ENCODE measurements at places on chromosomes 12 and 14.

DNA sequence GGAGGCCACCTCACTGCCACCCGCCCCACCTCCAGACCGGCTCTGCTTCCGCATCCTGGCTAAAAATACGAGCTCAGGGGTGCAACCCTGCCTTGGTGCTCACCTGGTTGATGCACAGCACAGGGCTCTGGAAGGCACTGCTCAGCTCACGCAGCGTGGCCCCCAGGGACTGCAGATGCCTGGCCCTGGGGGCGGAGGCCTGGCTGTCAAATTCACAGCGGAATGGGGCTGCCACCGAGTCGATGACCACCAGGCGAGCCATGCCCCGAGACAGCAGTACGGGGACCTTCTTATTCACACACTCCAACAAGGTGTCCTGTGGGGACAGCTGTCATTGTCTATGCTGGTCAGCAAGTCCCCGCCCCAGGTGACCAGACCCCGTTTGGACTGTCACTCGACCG, 16.0 kb downstream of the XRCC3 start:
- no peak for DNase-seq

DNA sequence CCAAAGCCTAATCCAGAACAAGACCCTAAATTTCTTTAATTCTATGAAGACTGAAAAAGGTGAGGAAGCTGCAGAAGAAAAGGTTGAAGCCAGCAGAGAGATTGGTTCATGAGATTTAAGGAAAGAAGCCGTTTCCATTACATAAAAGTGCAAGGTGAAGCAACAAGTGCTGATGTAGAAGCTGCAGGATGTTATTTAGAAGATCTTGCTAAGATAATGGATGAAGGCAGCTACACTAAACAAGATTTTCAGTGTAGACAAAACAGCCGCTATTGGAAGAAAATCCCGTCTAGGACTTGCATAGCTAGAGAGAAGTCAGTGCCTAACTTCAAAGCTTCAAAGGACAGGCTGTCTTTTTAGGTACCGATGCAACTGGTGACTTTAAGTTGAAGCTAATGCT, 65.4 kb upstream of the AMIGO2 start:
- no peak for DNase-seq

GRCh38 chr12:88922816-88923215, 342.5 kb upstream of the KITLG start:
- no peak for DNase-seq

- no peak for DNase-seq
Measured at GRCh38 chr12:76402259-76402658, 54.0 kb upstream of the BBS10 start.

DNA sequence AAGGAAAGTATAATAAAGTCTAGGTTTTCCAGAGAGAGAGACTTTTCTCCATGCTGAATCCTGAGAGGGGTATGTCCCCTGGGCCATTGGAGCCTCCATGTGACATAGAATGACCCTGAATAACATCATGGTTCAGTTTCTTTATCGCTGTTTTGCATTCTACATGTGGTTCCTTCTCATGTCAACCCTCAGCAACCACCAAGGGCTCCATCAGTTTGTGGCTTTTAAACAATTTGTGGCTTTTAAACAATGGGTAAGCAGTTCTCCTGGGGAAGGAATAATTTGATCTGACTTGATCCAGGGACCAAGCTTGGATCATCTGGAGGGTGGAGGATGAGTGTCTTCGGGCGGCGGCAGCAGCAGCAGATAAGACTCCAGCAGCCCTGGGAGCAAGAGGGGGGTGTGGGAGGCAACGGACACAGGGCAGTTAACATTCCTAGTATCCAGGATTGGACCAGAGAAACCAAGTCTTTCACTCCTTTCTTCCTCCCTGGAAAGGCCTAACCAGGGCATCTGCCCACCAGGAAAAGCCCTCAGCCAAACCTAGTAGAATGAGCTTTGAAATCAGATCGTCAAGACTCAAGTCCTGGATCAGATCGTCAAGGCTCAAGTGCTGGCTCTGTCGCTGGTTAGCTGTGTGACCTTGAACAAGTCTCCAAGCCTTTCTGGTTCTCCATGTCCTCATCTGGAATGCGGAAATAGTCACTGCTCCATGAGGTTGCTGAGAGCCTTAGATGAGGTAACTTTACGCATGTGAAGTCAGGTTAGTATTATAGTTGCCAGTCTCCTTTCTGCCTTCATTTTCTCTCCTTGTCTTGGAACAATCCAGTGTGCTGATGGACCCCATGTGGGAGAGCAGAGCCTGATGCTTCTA, 27.8 kb upstream of the FAM222A start:
- no peak for DNase-seq

- no peak for DNase-seq
Measured at GRCh38 chr12:125518074-125518473, 452.8 kb downstream of the AACS start.

DNA sequence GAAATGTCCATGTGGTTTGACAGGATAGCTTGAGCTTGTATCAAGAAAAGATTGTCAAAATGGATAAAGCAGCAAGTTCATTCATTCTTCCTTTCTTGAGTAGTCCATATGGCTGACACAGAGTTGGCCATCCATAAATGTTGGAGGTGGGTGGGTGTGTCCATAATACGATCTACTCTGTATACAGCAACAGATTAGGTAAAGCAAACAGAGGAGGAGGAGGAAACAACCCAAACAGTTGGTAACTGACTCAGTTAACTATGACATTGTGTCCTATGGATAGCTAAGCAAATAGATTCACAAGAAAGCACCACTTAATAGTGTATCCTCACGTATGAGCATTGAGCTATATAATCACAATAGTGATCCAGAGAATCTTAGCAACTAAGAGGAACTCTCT, 144.0 kb downstream of the EGLN3 start:
- DNase-seq, result no peak

- no peak for DNase-seq
Measured at GRCh38 chr12:16608946-16609539, 3.1 kb upstream of the LMO3 start.

DNA sequence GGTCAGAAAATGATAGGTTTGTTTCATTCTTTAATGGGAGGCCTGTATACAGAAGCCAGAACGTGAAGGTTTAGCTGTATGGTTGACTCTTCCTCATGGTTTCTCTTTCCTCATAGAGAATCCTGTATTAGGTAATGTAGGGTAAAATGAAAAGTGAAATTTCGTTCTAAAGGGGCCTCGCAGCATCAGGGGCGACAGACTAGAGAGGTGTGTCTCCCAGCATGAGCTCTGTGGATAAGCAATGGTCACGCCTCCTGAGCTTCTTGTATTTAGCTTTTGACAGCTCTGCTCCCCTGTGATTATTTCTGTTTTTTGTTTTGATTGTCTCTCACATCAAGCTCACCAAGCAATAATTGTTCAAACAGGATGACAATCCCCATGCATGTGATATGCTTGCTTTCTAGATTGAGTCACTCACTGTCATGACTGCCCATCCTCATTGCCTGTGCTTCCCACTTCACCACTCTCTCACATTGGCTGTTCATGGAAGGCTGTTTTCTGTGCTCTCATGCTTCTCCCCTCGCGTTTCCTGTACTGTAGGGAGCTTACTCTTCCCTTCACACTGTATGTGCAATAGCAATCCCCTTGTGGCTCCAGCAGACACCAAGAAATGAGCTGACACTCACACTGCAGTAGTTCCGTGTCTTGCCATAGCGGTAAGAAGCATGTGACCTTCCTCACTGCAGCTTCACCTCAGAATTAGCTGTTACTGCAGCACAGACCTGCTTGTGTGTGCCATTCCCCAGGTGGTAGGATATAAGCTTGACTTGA, 44.0 kb downstream of the RAD52 start:
- DNase-seq, result no peak

DNA sequence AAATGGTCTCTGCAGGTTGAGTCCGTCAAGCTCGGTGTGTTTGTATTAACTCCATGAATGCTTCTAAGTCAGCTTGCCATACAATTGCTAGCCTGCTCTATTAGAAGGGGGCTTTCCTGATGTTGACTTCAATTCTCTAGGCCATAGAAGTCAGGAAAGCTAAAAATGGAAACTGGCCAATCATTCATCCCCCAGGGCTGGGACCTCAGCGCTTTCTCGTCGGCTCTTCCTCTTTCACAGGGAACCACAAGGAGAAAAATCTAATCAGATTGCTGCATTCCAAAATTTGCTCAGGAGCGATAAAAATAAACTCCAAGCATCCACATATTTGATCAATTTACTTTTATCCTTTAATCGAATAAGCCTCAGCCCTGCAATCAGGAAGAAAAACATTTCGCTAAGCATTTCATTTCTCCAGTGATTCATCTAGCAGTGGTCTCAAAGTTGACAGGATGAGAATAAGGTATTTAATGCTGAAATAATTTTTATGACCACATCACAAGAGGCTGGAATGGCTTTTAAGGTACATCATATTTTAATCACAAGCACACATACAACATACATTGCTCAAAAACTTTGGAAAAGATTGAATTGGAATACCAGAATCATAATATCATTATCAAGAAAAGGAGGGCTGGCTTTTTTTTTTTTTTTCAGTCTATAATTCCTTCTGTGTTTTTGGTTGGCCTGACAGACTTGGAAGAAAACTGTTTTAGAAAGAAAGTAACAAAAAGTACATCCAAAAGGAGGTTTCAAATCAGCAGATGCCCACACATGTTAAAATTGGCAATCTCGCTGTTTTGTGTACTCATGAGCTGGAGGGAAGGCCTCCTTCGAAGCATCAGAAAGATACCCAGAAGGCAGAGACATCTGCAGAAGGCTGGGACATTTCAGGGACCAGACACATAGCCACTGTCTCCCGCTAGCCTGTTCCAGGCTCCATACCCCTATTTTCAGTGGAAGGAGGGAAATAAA, 316.3 kb downstream of the NUAK1 start:
- DNase-seq, result no peak

- DNase-seq, result peak; percentile 95
Measured at GRCh38 chr12:54017878-54018467, 9.2 kb downstream of the HOXC8 start.

- no peak for DNase-seq
Measured at GRCh38 chr12:93041416-93041815, 112.3 kb upstream of the EEA1 start.

DNA sequence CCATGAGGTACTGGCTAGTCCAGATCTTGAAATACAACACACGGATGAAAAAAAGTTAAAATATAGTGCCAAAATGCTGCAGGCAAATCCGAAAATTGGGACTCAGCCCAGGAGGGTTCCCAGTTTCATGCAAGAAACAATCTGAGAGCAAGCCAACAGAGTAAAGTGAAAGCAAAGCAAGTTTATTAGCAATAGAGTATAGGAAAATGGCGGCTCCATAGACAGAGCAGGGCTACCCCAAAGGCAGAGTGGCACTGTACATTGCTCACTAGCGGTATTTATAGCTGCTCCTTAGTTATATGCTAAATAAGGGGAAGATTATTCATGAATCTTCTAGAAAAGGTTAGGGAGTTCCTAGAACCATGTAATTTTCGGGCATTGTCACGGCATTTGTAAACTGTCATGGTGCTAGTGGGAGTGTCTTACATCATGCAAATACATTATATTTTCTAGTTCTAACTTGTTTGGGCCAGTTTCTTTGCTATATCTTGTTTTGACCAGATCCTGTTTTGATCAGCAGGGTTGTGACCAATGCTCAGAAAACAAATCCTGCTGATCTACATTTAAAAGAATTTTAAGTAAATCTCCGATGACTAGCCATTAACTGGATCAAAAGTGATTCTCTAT, 29.1 kb downstream of the RECQL start:
- DNase-seq, result no peak

DNA sequence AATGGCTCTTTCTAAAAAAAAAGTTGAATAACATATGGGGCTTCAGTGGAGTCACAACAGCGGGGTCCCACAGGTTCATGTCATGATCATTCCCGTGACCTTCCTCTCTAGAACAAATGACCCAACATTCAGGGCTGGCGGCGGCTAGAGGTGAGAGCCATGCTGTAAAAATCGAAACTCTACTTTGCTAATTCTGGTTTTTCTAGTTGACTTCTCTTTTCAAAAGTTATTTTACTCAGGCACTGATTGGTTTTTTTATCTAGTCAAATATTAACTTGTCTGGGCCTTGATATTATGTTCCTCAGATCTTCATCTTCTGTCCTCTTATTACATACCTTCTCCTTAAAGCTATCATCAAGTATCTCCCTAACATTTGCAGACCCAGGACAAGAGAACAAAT, 402.9 kb upstream of the SOX5 start:
- no peak for DNase-seq

DNA sequence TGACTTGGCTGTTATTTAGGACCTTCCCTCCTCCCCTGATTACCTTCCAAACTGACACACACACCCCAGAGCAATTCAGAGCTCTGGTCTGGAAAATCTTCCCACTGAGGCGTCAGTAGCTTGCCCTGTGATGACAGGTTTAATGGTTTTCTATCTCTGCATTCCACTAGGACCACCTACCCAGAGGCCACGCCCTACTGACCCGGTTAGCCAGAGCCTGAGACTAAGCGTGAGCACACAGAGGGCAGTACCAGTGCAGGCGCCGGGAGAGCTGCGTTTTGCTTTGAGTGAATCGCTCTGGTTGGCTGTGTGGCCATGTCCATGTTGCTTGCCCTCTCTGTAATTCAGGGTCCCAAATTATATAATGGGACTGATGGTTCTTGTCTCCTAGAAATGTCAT, 36.2 kb upstream of the ATP2A2 start:
- no peak for DNase-seq

DNA sequence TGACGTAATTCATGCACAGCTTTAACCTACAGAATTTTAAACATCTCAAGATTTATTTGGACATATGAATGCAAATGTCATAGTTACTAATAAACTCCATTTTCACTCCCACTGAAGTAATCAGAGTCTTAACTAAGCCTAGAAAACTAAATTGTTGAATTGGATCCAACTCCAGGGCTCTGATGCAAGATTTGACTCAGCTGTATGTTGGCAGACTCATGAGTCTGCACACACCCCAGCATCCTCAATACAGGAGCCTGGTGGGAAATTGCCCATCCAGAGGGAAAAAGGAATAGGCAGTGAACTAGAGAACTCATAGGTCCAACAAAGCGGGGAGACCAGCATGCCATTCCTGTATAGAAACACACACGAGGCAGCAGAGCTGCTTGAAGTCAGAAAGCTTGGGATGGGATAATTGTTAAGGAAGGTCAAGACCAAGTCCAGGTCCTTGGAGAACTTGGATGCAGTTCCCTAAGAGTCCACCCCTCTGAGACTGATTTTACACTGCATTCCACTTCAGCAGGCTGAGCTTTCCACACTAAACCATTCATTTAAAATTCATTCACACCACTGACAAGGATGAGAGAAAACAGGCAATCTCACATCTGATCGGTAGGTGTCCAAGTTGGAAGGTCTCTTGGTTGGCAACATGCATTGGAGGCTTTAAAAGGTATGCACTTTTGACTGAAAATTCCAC, 14.4 kb downstream of the TMTC1 start:
- peak; percentile 58 for DNase-seq

- DNase-seq, result no peak
Measured at GRCh38 chr14:100903672-100904185, at the start of gene RTL1. TSS of gene RTL1 (minus strand) at chr14:100903722. CDS start at chr14:100884788, 18,934 bp downstream.

DNA sequence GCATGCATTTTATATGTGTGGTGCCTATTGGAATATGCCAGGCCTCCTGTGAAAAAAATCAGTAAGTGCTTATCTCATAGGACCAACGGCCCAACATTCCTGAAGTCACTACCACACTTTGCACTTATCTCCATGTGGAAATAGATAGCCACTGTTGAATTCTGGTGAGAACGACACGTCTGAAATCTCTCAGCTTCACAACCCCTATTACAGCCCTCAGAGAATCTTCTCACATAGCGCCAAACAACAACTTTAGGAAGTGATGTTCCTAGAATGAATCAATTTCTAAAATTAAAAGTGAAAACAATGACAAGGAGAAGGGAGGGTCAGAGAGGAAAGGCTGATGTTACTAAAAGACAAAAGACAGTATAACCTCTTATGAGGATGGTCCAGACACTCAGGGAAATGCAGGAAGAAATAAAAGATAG, 270.8 kb upstream of the BTG1 start:
- DNase-seq, result no peak

- DNase-seq, result no peak
Measured at GRCh38 chr14:54766276-54767138, 136.1 kb downstream of the GCH1 start.

- no peak for DNase-seq
Measured at GRCh38 chr12:30818562-30818961, 63.8 kb upstream of the CAPRIN2 start.
